ENCODE measurements at places on chromosomes 16 and 17.
A peak's percentile ranks its signal among the peaks of the same experiment; 100 is the strongest.

GRCh38 chr17:10120749-10121148 is 77.7 kb downstream of the GAS7 start:
- no peak for DNase-seq

- no peak for DNase-seq
Observed at GRCh38 chr17:74814453-74814852, 38.3 kb upstream of the NAT9 start.

- DNase-seq = no peak
Observed at GRCh38 chr17:16817201-16817600, 127.2 kb downstream of the CCDC144A start.

DNA sequence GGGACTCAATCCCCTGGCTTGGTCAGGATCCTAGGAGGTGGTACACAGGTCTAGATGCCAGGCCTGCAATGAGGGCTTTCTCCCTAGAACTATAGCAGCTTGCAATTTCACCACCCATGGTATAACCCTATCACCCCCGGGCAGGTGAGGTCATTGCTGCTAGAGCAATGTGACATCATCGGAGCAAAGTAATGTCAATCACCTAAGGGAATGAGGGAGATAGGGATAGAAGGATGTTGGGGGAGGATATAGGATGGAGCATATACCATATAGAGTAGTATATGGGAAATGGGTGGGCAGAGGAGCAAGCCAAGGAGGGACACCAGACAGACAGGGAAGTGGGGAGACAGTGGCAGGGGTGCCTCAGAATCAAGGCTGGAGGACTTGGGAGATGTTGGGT is 3.3 kb downstream of the KCNH4 start:
- no peak for DNase-seq

GRCh38 chr16:78509965-78510364 is 410.5 kb downstream of the WWOX start:
- no peak for DNase-seq

- DNase-seq = no peak
Observed at GRCh38 chr16:630249-630814, 453 bp upstream of the WFIKKN1 start.

- no peak for DNase-seq
Observed at GRCh38 chr17:31114956-31115555, 20.3 kb downstream of the NF1 start.

DNA sequence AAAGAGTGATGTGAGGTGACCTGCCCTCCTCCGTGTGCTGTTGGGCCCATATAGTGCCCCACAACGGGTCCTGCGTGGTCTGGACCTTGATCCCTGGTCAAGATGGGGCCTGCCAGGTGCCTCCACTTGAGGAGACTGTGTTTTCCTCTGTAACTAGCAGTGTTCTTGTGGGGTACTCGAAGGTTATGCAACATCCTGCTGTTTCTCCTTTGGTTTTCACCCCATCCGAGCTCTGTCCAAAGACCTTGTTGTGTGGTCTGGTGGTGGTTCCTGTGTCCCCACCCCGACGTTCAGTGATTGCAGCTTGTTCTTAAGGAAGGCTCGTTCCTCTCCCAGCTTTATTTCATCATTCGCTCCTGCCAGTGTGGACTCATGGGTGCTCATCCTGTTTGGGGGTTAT is 38.7 kb upstream of the ZNF750 start:
- DNase-seq = no peak

GRCh38 chr16:67847064-67847861 is at the start of gene CENPT:
CENPT (minus strand) TSS chr16:67847693; CDS start chr16:67833859, 13,834 bp downstream.
- no peak for DNase-seq

- DNase-seq = no peak
Observed at GRCh38 chr17:545156-545555, 169.5 kb downstream of the VPS53 start.

GRCh38 chr16:4613636-4614570 is 785 bp downstream of the UBALD1 start:
- DNase-seq = no peak

DNA sequence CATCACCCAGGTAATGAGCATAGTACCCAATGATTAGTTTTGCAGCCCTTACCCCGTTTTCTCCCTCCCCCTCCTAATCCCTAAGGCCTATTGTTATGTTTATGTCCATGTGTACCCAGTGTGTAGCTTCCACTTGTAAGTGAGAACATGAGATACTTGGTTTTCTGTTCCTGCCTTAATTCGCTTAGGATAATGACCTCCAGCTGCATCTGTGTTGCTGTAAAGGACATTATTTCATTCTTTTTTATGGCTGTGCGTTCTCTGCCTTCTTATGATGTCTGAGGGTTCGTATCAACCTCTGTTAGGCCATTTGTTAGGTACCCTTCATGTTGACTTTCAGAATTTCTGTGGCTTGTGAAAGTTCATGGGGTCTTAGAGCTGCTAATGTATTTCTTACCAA is 31.0 kb downstream of the CTCF start:
- no peak for DNase-seq

DNA sequence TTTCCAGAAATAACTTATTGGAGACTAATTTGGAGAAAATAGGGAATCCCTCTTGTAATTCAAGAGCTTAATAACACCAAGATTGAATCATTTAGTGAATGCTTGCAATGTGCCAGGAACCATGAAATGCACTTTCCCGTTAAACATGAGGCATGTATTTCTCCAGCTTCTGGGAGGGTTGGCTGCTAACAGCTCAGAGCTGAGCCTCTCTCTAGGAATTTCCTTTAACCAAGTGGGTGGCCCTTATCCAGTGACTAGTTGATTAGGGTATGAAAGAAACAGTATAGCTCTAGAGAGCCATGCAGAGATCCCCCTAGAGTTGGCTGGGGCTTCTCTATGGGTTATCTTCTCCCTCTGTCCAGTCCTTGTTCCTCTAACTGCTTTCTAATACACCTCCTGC is 356.4 kb upstream of the GOT2 start:
- DNase-seq = no peak

DNA sequence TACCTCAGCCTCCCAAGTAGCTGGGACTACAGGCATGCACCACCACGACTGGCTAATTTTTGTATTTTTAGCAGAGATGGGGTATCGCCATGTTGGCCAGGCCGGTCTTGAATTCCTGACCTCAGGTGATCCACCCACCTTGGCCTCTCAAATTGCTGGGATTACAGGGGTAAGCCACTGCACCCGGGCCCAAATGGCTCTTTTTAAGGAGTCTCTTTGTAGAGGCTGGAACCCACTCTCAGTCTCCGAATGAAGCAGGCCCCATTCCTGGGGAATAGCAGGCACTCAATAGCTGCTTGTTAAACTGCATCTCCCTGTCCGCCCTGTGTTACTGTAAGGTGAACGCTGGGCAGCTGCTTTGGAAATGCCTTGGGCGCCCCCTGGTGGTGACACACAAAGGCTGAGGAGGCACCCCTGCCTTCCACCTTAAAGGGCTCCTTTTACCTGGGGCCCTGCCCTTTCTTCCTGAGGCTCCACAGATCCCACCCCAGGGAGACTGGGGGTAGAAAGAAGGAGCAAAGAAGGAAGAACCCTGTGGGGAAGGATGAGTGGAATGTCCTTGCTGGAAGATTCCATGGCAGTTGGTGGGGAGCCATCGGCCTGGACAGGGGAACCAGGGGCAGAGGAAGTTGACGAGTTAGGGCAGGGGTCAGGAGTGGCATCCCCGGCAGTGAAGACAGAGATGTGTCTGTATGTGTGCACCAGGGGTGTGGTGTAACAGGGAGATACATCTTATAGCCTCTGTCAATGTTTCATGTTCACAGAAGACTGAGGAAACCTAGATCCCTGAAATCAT is 6.1 kb upstream of the SP2 start:
- no peak for DNase-seq

DNA sequence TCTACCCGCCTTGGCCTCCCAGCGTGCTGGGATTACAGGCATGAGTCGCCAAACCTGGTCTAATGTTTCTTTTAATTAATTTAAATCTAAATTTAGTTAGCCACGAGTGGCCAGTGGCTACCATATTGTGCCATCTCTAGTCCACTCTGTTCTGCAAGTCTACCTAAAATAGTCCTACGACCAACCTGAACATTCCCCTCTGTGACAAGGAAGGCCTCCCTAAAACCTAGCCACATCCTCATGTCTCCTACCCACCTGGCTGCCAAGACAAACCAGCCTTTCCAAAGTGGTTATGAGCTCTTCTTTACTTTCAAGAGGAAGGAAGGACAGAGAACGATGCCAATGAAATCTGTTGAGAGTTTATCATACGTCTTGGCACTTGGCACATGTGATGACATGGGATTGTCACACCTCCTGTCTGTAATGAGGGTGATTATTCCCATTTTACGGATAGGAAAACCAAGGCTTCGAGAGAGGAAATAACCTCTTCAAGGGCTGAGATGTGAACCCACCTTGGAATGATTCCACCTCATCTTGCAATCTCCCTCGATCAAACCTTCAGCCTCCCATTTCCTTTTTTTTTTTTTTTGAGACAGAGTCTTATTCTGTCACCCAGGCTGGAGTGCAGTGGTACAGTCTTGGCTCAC is 19.7 kb downstream of the MYH11 start:
- no peak for DNase-seq

DNA sequence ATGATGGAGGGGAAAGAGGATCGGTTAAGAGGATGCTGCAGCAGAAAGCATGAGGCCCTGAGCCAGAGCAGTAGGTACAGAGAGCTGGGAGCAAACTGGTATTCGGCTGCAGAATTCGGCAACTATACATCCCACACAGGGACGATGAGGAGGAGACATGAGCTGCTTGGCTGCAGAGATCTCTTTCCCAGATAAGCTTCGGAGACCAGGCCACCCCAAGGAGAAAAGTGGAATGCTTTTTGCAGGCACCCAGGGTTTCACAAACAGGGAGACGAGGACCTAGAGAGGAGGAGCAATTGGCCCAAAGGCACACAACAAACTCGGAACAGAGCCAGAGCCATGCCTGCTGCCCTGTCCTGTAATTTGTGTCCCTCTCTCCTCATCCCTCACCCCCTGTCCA is 62.0 kb downstream of the TMEM132E start:
- no peak for DNase-seq

DNA sequence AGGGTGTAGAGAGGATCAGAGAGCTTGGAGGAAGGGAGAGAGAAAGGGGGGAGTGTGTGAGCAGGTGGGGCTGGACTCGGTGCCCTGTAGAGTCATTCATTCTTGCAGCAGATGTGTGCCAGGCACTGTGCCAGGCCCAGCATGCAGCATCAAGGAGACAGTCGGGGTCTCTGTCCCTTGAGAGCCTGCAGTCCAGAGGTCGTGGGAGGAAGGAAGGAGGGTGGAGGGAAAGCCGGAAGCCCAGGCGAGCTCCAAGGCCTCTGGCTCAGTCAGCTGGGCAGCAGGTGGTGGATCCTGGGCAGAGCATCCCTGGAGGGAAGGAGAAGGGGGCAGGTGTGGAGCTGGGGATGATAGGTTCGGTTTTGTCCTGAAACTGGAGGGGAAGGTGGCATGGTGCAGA is 27.5 kb downstream of the EPN2 start:
- DNase-seq = no peak

- DNase-seq = no peak
Observed at GRCh38 chr16:64391063-64391600, 730.7 kb downstream of the CDH11 start.

GRCh38 chr16:46949241-46949892 is 24.1 kb downstream of the DNAJA2 start:
- no peak for DNase-seq

- no peak for DNase-seq
Observed at GRCh38 chr16:78147911-78148401, 48.5 kb downstream of the WWOX start.

DNA sequence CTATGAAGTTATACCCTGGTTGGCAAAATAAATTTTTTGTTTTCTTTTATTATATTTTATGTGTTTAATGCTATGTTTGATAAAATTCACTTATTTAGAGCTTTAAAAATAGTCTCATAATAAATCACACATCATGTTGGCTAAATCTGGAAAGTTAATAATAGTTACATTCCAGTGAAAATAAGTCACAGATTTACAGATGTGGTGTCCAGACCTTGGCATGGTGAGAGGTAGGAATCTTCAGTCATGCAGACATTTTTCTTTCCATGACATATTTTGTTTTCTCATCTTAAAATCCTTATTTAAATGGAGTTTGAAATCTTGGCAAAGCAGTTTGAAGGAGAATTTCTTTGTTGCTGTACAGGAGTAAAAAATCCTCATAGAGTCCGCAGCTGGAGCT is 48.1 kb upstream of the GOSR1 start:
- DNase-seq = peak; percentile 43

DNA sequence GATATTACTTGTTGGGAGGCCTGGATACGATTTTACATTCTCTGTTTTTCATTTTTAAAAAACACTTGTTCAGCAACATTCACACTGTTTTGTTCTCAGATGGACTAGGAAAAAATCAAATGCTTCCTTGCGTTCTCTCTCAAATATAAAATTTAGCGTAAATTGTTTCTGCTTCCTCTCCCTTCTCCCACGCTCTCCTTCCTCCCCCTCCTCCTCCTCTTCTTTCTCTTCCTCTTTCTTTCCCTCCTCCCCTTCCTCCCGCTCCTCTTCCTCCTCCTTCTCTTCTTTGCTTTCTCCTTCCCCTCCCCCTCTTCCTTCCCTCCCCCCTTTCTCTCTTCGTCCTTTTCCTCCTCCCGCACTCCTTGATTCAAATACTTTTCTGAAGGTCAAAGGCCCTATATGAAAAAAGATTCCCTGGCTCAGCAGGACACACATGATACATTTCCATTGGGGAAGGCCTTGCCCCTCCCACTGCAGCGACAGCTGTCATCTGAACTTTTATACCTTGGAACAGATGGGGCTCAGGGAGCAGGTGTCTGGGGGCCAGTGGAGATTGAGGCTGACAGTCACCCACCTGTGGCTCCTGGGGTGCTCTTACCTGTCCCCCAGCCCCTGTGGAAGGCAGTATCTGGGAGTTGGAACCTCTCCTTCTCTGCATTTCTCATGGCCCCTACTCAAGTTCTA is 99.4 kb upstream of the SDK2 start:
- DNase-seq = no peak

DNA sequence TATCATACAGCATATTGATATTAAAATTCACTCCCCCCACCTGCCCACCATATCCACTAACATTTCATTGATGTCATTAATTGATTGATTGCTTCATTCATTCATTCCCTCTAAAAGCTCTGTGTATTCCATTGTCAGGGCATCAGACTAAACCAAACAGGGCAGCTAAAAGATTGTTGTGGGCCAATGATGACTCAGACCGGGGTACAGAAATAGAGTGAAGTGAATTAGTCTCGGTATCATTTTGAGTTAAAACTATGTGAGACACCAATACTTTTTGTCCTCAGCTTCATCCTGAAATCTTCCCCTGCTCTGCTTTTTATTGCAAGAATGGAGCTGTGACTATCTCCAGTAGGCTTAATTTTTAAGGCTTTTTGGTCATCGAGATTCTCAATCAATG is 868.3 kb downstream of the CDH11 start:
- DNase-seq = no peak

GRCh38 chr17:46832331-46832821 is 13.9 kb upstream of the WNT3 start:
- DNase-seq = no peak

GRCh38 chr17:77867976-77868713 is 90.4 kb upstream of the TNRC6C start:
- no peak for DNase-seq

- no peak for DNase-seq
Observed at GRCh38 chr17:65047941-65048340, 8.6 kb downstream of the GNA13 start.

DNA sequence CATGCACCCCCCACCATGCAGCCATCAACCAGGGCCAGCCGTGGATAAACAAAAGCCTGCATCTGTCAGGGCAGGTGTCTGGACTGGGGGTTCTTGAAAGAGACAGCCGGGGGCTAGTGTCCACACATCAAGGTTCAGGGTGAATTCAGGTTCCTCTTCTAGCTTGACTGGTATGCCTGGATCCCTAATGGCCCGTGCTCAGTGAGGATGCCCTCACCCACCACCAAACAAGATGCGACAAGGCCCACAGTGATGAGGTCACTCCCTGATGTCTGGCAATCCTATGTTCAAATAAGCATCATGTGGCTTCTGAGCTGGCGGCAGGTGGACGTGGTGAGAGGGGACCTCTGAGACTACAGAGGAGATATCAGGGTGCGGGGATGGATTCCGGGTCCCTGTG is 64.6 kb downstream of the GOSR1 start:
- DNase-seq = no peak
